ENCODE measurements at places on chromosomes 3 and 15.
A peak's percentile ranks its signal among the peaks of the same experiment; 100 is the strongest.

DNA sequence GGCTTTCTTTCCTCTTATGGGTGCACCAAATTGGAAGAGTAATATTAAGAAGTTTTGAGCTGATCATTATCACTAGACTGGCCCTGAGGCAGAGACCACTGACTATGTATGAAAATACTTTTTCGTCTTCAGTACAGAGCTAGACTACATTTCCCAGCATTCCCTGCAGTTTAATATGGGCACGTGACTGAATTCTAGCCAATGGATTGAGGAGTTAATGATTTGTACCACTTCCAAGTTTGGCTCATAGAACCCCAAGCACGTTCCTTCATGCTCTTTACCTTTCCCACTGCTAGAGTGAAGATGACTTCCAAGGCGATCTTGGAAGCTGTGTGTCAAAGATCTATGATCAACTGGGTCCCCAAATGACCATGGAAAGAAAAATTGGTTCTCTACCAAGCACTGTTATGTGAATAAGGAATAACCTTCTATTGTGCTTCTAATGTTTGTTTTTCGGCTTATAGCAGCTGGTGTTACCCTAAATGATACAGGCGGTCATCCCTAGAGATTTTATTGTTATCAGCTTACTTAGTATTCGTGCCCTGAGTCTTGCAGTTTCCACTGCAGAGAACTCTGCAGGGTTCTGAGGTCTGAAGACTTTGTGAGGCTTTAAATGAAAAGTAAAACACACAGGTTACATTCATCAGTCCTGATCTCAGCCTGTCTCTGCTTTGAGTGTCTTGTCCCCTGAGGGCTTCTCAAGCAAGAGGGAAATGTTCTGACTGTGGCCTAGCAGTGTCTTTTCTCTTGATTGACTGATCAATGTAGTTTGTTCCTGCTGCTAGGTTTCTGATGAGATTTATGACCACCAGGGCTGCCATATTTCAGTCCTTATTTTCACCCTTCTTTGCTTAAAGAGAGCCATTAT is 486.8 kb downstream of the PDCD6IP start:
- no peak for DNase-seq

DNA sequence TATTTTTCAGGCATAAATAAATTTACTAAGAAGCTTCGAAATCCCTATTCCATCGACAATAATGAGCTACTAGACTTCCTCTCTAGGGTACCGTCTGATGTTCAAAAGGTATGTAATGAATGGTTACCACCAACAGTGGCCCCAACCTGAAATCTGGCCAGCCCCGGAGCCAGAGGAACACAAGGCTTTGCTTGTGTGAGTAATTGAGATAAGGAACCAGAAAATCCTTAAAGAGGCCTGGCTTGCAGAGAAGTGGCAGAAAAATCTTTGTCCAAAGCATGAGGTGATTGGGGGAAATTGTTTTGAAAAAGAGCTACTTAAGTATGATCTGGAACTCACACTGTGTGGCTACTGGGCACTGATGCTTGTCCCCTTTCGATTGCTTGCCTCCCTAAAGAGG is 245.3 kb downstream of the MCTP2 start:
- no peak for DNase-seq

DNA sequence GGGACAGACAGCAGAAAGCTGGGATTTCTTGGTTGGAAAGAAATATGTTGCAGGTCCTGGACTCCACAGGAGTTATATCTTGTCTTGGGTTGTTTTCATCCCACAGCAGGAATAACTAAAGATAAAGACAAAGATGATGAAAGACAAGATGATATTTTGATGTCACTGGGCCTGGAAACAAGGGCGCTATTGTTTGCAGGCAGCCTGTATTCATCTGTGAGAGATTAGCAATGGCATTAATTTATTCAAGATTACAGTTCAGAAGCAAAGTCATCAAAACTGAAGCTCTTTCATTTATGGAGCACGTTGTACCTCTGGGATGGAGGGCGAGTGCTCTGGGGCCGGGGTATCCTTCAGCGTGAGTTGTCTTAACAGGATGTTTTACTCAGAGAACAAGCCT is 213.8 kb downstream of the LRTM1 start:
- no peak for DNase-seq

DNA sequence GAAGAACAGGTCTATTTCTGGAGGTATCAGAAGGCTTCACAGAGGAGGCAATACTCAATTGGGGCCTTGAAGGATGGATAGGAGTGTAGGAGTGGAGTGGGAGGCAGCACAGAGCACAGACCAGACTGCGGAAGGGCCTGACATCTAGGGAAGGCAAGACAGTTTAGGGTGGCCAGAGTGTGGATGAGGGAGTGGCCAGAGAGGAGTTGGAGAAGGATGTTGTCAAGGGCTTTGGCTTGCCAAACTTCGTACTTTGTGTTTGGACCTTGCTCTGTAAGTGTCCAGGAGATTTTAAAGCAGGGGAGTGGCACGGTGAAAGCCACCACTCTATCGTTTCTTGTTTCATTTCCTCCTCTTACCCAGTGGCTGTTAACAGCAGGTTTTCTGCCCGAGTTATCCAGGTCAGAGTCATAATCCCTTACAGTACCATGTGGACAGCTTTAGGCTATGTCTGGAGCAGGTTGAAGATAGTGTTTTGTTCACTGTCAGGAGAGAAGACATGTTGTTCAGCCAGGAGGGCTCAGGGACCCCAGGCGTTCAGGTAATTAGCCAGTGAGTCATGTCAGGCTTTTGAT is 12.3 kb downstream of the SMAD3 start:
- DNase-seq = no peak

GRCh38 chr3:197311591-197311990 is 13.2 kb upstream of the DLG1 start:
- DNase-seq = no peak

- no peak for DNase-seq
Measured at GRCh38 chr3:186044427-186044826, 64.5 kb downstream of the ETV5 start.

DNA sequence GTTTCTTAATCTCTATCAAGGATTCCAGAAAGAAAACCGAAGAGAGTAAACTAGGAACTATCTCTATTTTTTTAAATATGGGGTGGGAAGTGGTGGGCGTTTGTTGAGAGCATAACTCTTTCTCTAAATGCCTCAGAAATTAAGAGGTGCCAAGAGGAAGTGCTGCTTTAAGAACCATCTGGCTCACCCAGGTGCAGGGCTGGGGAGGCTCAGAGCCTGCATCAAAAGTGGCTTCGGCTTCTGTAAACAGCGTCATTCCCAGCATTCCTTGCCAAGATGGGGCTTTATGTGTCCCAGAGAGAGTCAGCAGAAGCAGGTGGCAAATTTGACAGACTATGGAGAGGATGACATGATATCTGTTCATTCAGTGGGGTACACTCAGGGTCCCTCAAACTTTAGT is 123.3 kb upstream of the BFSP2 start:
- no peak for DNase-seq

- no peak for DNase-seq
Measured at GRCh38 chr15:66763186-66764071, 61.4 kb downstream of the SMAD6 start.

DNA sequence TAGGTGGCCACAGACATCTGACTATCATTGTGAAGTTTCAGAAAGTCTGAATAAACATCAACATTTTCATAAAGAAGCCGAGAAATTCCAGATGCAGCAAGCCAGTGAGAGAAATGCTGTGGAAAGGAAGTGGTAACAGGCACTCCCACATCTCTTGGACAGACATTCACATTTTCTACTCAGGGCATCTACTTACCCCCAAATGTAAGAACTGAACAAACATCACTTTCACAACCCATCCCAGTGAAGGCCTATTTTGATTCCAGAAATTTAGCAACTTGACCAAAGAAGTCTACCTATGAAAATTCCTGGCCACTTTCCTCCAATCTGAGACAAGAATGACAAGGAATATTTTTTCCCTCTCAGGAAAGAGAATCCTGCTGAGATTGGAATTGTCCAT is 224.8 kb upstream of the DCBLD2 start:
- DNase-seq = peak; percentile 56

GRCh38 chr15:90561344-90562244 is 31.9 kb downstream of the CRTC3 start:
- DNase-seq = peak; percentile 79

- DNase-seq = peak; percentile 95
Measured at GRCh38 chr3:178078953-178079352, 457.3 kb upstream of the KCNMB2 start.

DNA sequence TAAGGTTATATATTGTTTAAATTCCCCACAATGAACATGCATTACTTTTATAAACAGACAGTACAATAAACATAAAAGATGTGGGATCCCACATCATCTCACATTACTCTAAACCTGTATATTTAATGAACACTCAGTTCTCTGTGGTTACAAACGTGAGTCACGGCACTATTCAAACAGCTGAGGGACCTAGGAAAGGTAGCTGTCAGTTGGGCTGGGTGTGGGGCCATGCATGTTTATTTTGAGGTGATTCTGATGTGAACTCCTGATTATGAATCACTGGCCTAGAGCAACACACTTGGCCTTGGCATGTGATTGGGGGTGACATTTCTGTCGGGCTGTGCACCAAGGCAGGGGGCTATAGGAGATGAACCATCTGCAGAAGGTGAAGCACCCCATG is 147.6 kb upstream of the HACD2 start:
- peak; percentile 74 for DNase-seq

DNA sequence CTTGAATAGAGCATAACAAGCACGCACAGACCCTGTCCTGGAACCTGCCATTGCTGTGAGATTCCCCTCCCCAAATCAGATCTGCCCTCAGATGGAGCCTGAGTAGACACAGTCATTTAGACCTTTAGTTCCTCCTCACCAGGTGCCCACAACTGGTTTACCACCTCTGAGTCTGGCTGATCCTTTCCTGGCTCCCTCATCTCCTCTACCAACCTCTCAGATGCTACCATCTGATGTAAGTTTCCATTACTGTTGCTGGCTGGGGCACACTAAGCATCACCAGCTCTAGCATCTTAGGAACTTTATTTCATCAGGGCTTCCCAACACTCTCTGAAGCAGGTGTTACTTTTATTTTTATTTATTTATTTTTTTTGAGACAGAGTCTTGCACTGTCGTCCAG is 288.3 kb downstream of the TLE3 start:
- DNase-seq = no peak

DNA sequence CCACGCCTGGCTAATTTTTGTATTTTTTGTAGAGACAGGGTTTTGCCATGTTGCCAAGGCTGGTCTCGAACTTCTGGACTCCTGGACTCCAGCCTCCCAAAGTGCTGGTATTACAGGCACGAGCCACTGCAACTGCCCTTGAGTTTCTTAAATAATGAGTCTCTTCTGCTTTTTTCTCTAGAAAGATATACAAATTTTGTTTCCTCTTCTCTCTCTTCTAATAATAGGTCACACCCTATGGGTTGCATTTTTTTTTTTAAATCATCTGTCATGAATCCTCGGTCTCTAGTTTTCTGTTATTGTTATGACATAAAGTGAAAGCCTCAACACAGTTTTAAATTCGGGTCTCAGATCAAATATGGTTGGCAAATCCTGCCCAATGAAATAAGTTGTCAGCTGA is 111.2 kb downstream of the IL12A start:
- no peak for DNase-seq

DNA sequence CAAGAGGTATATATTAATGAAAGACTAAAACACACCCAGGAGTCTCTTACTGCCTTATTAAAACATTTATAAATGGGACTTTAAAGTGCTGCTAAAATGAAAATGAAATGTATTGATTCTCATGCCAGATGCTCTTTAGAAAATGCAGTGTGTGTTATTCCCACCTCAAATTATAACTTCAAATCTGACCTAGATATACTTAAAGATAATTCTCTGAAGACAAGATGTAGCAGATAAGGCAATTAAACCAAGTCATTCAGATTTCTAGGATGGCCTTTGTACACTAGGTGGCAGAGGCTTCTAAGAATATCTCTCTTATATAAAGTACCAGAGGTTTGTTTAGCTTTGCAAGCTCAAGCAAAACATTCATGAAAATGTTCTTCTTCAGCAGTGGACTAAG is 26.9 kb upstream of the GOLGA8B start:
- peak; percentile 49 for DNase-seq

- no peak for DNase-seq
Measured at GRCh38 chr3:127899200-127899599, 15.8 kb upstream of the KBTBD12 start.

- no peak for DNase-seq
Measured at GRCh38 chr3:150495149-150495548, 51.1 kb downstream of the SERP1 start.

- DNase-seq = no peak
Measured at GRCh38 chr15:54094661-54095060, 116.4 kb downstream of the UNC13C start.

GRCh38 chr3:156189927-156190326 is 69.5 kb downstream of the KCNAB1 start:
- no peak for DNase-seq

DNA sequence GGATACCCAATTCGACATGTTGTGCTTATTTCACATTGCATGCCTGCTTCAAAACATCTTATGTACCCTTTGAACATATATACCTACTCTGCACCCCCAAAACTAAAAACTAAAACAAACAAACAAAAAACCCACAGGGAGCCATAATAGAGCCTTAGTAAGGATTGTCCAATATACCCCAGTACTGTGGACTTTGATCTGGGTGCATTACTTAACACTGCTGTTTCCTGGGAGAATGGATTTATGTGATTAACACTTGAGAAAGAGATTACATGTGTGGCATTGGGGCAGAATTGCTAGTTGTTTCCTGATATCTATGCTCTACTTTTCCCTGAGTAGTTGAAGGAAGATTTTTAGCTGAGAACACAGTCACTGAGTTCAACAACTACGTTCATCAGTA is 583.4 kb upstream of the ROBO1 start:
- no peak for DNase-seq

DNA sequence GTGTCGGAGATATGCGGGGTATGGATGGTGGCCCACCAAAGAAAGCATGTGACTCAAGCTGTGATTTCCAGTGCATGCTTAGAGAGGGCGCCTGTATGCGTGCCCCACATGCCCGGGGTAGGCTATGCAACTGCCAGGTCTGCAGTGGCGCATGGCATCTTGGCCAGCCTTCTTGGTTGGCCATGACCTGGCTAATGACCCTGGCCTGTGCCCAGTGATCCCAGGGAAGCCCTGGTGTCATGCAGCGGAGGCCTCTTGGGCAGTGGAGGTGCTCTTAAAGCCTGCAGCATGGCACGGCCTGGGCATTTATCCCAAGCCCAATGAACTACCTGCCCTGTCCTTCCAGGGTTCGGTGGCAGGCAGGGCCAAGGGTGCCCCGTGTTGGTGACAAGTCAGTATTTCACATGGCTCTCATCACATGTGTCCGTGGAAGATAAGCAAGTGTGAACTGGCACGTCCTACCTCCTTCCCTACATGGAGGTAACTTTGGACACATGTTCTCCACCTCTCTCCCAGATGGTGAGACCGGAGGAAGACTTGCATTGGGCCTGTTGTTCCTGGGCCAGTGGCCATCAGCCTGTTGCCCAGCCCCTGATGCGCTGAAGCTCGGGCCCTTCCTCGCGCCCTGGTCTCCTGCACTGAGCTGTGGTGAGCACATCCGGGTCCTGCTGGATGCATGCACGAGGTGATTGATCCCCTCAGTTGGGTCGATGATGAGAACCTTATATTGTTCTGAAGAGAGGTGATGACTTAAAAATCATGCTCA is 192.0 kb downstream of the UBE3A start:
- no peak for DNase-seq
